G401 (cell line): ENCODE measurements at places on chromosomes 12 and 14.
A peak's percentile ranks its signal among the peaks of the same experiment; 100 is the strongest.

- no peak for DNase-seq
Measured at GRCh38 chr12:54565986-54566544, 16.7 kb downstream of the PDE1B start.

DNA sequence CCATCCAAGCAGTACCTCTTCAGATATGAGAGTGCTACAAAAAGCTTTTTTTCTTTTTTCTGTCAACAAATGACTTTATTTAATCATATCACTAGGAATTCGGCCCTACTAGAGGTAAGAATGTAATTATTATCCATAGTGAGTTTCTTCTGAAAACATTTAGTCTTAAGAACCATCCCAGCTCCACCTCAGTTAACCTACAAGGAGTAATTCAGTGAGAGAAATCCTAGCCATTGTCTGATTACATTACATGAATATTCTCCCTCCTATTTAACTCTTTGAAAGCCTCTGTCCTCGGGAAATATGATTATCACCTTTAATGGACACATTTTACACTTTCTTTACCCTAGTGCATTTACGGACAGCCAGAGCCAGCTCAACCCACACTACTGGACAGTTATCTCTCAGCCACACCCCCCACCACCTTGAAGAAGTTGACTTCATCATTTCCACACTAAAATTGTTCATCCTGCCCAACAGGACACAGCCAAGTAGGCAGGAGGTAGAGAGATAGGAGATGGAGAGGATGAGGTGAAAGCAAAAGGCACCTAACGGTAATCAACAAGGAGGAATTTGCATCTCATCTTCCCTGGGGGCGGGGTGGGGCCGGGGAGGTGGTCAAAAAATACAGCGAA lies 1.3 kb downstream of the PPFIA2 start:
- peak; percentile 67 for DNase-seq

DNA sequence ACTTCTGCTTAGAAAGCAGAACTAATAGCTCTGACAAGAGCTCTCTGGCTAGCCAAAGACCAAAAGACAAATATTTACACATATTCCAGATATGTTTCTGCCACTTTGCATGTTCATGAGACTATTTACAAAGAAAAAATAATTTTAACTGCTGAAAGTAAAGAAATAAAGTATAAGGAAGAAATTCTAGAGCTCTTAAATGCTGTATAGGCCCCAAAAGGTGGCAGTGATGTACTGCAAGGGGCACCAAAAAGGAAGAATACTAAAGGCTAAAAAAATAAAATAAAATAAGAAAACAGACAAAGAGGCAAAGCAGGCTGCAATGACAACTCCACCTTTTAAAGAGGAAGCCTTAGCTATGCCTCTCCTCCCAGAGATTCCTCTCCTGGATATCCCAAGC lies 23.0 kb downstream of the KLRK1 start:
- no peak for DNase-seq

DNA sequence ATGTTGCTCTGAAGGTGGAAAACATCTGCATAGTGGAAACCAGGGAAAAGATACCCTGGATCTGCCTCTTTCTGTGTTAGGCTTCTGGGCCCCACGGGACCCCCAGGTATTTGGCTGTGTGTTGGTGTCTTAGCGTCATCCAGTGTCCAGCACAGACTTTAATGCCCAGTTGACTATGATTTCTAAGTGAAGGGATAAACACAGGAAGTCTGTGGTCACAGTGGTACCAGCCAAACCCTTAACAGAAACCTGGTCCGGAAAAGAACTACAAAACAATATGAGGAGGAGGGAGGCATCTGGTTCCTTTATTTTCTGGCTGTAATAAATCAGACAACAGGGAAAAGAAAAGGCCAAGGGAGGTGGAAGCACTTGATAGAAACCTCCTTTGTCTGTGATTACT lies 56.4 kb downstream of the CMKLR1 start:
- no peak for DNase-seq

GRCh38 chr12:57839996-57840395 lies 6.5 kb downstream of the CTDSP2 start:
- DNase-seq: peak; percentile 90

GRCh38 chr12:30582943-30583342 lies 112.7 kb downstream of the IPO8 start:
- no peak for DNase-seq

- no peak for DNase-seq
Measured at GRCh38 chr14:60166142-60166541, 944 bp upstream of the DHRS7 start.

DNA sequence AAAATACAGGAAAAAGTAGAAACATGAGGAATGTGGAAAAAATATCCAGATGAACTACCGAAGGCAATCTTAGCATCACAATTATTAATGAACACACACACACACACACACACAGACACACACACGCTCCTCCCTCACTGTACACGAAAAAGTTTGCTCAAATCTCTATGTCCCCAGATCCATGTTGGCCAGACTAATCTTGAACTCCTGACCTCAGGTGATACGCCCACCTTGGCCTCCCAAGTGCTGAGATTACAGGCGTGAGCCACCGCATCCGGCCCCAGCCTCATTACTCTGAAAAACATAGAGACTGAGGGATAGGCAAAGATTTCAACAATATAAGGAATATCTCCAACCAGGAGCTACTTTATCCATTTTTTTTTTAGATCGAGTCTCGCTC lies 17.2 kb downstream of the PITPNM2 start:
- no peak for DNase-seq

- DNase-seq: peak; percentile 16
Measured at GRCh38 chr14:104639885-104640548, 35.4 kb upstream of the TMEM179 start.

- DNase-seq: peak; percentile 20
Measured at GRCh38 chr12:79688376-79689060, 2.2 kb downstream of the PAWR start.

- DNase-seq: no peak
Measured at GRCh38 chr14:66440801-66441200, 45.4 kb upstream of the CCDC196 start.

- DNase-seq: no peak
Measured at GRCh38 chr14:75554482-75554881, 23.9 kb upstream of the FLVCR2 start.

DNA sequence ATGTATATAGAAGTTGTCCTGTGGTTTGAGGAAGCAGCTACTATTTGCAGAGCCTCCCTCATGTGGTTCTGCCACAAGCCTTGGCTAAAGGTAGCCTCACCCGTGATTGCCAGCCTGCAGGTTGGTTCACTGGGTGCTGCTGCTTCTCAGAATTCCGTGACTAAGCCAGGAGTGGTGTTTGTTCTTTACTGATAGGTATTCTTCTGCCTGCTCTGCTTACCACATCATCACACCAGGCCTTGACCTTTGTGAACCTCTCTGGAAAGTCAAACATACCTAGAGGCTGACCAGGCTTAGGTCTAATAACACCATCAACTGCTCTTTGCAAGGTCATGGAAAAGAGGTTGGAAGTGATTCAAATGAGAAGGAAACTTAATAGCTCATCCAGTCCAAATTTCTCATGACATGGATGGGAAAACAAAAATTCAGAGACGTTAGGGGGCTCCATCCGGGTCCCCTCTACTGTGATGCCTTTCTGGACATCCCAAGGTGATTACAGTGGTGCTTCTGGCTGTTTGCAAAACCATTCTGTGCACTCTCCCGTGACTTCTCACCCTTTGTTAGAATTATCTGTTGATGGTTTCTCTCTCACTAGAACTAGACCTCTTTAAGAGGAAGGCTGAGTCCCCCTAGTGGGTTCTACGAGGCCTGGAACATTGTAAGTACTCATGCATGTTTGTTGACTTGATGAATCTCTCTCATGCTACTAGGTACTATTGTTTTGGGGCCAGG lies 8.5 kb upstream of the SOCS2 start:
- no peak for DNase-seq

DNA sequence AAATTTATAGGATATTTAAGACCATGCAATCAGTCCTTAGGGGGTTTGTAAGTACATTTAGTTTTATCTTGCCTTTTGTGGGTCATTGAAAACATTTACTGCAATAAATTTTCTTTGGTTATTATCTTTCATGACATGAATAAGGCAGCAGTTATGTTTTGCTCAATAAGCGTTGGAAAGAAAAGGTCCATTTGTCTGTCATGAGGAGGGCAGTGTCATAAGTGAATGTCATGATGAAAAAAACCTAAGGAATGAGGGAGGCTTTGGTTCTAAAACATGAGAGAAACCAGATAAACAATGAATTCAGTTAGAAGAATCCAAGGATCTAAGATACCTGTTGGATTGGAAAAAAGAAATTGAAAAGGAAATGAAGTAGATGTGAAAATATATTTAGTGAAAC lies 209.4 kb downstream of the NAV3 start:
- DNase-seq: no peak

DNA sequence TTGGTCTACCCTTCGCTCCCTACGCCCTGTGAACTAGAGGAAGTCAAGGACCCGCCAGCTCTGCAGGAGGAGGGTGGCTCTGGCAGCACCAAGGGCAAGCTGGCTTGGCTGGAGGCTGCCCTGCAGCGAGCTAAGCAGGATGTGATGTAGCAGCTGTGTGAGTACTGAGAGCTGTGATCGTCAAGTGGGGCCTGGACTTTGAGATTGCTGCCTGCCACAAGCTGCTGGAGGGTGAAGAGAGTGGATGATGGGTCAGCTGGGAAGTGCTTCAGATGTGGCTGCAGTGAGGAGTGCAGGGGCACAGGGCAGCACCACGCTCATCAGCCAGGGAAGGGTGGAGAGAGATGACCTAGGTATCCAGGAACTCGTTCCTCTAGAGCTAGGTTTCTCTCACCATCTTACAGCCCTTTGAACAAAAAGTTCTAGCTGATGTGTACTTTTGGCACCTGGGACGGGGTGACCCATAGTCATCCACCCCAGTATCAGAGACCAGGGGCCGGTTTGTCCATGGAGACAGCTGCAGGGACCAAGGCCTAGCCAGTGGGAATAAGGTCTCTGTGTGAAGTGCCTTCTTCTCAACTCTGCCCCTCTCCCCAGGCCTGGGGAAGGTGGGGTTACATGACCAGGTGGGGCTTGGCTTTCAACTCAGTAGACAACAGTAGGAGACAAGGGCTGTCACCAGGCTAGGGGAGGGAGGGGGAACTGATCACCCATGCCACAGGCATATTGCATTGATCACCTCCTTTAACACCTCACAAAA lies 3.2 kb downstream of the KRT86 start:
- DNase-seq: no peak

GRCh38 chr12:7479771-7480170 lies 23.8 kb downstream of the CD163 start:
- DNase-seq: no peak

- no peak for DNase-seq
Measured at GRCh38 chr14:71728386-71728785, 203.8 kb upstream of the RGS6 start.
